Stimulated activated CD4-positive, alpha-beta T cell treated with anti-CD3 and anti-CD28 coated beads, Interleukin-2, amount 100 ng/mL, for 4 hours (primary cell): ENCODE measurements at places on chromosomes 5 and 9.

DNA sequence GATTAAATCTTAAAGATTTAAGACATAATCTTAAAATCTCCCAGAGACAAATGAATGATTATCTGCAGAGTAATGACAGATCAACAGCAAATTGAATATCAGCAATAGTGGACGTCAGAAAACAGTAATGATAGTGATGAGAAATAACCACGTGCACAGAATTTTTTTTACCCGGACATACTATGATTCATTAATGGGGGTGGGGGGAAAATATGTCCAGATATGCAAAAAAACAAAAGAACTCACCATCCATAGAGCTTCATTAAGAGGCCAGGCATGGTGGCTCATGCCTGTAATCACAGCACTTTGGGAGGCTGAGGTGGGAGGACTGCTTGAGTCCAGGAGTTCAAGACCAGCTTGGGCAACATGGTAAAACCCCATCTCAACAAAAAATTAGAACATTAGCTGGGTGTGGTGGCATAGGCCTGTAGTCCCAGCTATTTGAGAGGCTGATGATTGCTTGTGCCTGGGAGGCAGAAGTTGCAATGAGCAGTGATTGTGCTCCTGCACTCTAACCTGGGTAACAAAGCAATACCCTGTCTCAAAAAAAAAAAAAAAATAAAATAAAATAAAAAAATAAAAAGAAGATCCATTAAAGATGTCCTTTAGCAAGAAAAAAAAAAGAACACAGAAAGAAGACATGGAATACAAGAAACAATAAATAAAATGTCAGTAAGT, 30.9 kb upstream of the SHOC1 start:
- no peak for DNase-seq

GRCh38 chr5:124176692-124177091, 569.7 kb downstream of the ZNF608 start:
- no peak for DNase-seq

GRCh38 chr5:155316070-155316714, 302.6 kb downstream of the KIF4B start:
- no peak for DNase-seq

GRCh38 chr5:55022450-55022849, 1.6 kb upstream of the GZMK start:
- DNase-seq: no peak

DNA sequence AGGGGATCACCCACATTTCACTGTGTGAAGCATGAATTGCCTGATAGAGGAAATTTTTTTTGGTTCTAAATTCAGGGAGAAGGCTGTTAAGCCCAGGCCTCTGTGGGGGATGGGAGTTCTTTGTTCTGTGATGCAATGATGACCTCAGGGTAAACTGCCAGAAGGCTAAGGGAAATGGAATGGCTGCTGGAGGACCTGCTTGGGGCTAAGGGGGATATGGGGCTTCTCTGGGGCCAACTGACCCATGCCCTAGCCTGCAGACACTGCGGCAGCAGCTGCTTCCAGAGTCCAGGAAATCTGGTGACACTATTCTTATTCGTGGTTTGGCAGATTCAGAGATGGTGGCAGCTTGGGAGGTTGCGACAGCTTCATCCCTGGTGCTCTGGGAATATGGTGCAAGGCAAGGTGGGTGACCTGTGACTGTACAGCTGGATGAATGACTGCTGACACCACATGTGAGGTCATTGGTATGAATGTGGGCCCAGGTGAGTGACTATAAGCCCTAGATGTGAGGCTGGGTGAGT, 30.3 kb downstream of the VCP start:
- DNase-seq: no peak

DNA sequence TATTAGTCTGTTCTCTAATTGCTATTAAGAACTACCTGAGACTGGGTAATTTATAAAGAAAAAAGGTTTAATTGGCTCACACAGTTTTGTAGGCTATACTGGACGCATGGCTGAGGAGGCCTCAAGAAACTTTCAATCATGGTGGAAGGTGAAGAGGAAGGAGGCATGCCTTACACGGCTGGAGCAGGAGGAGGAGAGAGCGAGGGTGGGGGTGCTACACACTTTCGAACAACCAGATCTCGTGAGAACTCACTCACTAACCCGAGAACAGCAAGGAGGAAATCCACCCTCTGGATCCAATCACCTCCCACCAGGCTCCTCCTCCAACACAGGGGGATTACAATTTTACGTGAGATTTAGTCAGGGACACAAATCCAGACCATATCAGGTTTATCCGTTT, 90.0 kb downstream of the RMI1 start:
- no peak for DNase-seq

DNA sequence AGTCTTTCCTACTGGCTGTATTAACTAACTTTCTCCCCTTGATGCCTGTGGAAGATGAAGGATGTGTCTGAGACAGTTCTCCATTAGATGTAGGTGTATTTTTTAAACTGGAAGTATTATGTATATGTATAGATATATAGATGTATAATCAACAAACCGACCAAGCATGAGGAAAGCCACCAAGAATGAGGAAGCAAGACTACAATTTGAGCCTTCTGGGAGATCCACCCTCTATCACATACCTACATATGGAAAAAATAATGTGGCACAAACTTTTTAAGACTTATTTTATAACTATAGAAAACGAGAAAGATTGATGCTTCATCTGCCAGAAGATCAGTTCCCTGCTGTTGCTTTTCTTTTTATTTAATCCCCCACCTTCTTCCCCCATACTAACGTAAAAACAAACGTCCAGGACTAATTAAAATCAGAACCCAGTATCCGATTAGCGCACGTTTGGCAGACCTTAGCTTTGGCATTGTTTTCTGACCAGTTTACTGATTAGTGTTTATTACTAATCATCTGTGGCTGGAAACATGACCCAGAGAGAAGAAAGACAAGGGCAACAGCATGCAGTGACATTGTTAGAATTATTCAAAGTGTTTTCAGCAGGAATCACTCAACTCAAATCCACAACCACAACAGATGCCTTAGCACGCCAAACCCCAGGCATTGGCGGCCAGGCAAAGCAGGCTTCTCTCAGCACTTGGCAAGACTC, 490.2 kb downstream of the EBF1 start:
- DNase-seq: no peak

GRCh38 chr5:32578363-32578762, 7.0 kb upstream of the SUB1 start:
- no peak for DNase-seq

DNA sequence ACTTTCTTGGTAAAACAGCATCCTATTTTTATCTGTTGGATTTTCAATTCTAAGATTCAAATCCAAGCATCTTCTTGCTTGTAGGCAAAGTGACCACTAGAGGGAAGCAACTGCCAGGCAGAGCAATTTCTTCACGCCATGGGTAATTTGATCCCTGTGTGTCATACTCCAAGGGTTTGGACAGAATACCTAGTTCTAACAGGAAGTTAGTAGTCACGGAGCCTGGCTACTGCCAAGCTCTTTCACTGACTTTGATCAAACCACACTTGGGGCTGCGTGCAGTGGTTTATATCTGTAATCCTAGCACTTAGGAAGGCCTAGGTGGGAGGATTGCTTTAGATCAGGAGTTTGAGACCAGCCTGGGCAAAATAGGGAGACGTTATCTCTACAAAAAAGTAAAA, 473.6 kb upstream of the TNC start:
- DNase-seq: no peak

DNA sequence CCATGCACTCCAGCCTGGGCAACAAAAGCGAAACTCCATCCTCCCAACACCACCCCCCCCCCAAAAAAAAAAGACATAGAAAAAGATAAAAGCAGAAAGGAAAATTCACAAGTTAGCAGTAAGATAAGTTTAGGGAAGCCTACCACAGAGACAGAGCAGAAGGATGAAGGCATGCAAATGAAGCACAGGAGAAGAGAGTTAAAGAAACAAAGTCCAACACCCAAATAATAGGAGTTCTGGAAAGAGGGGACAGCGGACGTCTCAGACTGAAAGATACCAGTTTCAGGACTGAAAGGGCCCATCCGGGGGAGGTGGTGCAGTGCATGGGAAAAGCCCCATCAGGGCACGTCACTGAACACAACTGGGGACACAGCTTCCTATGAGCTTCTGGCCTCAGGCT, 54.3 kb downstream of the OTULIN start:
- no peak for DNase-seq

DNA sequence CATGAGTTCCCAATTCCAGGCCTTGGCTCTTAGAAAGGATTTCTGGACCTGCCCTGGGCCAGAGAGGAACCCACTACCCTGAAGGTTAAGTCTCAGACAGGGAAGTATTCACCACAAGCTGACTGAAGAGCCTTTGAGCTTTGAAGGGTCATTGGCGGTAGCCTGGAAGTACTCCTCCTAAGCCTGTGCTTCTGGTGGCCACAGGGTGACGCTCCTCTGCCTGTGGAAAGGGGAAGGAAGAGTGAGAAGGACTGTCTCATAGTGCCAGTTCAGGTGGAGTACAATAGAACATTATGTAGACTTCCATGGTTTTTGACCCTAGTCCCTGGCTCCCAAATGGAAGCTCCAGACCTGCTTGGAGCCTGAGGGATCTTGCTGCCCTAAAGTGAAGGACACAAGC, 1233.2 kb upstream of the CDH6 start:
- no peak for DNase-seq

GRCh38 chr5:54251981-54252380, 58.4 kb downstream of the ARL15 start:
- no peak for DNase-seq

DNA sequence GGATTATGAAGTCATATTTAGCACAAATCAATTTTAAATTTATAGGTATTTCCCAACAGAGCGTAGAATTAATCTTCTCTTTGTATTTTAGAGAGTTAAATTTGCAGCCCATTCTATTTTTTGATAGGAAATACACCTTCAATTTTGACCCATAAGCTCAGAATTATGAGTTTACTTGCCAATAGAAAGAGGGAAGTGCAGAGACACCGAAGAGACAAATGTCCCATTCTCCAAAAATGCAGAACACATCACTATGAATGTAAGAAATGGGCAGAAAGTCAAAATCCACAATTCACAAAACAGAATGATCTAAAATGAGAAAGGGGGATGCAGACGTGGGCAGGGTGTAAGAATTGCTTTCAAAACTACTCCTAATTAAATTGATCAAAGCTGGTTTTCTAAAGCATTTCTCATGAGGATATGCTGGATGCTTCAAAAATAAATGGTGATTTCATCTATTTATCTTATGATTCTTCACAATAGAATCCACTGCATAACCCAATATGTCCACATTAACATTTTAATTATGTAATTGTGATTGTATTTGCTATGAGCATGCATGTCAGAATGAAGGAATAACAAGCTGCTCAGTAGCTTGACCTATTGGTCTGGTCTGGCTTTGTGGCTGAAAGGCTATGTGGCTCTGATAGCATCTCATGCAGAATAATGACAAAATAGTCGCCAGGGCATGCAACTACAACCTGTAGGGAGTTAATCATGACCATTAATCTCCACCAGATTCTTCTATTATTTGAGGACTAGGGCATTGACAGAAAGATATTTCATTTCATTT, 550.1 kb upstream of the CDH18 start:
- no peak for DNase-seq

DNA sequence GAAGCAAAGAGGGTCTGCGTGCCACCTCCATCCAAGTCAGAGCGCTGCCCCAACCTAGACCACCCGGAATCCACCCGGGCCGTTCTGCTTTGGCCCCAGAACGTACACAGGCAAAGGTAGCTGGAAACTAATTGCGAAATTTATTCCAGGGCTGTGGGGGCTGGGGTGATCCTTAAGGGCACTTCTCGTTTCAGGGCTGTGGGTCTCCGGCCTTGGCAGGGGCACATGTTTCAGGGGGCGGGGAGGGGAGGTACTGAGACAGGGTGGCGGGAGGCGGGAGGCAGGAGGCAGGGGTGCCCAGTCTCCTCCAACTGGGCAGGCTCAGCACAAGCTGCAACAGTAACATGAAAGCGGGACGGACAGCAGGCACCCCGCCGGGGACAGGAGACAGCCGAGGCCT, 26.1 kb downstream of the NR5A1 start:
- no peak for DNase-seq

- DNase-seq: no peak
These were observed 56.1 kb downstream of the AGXT2 start for GRCh38 chr5:34991486-34992238.

GRCh38 chr9:15307523-15307841, 466 bp upstream of the TTC39B start:
- no peak for DNase-seq

DNA sequence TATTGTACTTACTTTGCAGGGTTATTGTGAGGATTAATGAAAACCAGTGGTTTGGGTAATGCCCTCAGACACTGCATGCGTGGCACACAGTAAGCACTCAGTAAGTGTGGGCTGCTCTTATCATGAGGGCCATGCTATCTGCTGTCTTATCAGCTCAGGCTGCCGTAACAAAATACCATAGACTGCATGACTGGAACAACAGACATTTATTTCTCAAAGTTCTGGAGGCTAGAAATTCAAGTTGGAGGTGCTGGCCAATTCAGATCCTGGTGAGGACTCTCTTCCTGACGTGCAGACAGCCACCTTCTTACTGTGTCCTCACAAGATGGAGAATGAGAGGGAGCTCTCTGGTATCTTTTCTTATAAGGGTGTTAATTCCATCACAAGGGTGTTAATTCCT, 23.9 kb upstream of the SH3PXD2B start:
- no peak for DNase-seq

DNA sequence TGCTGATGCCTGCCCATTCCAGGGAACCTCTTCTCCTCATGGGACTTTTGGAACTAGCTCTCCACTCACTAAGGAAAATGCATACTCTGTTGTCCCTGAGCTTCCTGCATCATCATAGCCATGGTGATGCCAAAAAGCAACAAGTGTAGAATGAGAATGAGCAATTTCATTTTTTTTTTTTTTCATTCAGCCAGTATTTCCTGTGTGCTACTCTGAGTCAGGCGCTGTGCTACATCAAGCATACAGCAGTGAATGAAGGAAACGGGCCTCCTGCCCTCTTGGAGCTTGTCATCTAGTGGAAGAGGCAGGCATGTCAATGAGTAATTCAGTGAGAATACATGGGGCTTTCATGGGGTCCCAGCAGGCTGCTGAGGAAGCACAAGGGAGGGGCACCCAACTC, 483.1 kb downstream of the BNC2 start:
- DNase-seq: no peak

- DNase-seq: no peak
These were observed 42.2 kb downstream of the PTTG1 start for GRCh38 chr5:160463740-160464465.

GRCh38 chr5:179290681-179291540, 54.4 kb downstream of the ADAMTS2 start:
- no peak for DNase-seq

DNA sequence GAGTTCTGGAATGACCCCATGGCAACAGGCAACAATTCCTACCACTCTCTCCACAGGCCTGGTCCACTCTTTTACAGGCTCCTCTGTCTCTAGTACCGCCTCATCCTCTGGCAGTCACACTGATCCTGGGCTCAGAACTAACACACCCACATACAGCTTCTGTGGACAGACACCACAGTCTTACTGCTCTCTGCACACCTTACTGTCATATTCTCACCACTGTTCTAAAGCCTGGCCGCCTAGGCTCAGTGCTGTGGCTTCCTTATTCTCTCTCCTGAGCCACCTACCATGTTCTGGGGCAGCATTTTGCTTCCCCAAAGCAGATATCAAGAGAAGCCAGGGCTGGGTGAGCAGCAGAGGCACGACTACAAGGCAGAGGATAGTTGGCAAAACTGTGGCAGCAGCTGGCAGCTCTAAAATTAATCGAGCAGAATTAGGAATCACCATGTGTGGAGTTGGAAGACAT, 14.8 kb downstream of the REEP5 start:
- no peak for DNase-seq
